NB4 (cell line): ENCODE measurements at places on chromosomes 7 and 10.

DNA sequence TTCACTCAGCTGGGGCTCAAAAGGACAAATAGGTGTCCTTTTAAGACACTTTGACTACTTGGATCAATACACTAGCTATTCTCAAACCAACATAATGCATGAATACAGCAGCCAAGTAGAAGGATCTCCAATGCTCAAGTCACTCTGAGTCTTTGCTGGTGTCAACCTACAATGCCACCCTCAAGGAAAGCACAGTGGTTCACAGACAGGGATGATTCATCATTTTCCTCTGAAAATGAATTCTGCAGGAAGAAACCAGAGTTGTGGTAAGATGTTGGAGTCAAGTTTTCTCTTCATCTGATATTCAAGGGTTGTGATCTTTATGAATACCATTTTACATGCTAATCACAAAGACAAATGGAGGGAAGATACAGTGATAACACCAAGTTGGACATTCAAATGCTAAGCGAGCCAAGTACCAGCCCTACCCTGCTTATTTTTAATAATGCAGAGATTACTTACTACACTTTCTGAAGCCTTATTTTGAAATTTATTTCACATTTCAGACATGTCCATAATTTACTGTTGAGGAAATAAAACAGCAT is 143.1 kb upstream of the FGFR2 start:
- DNase-seq: no peak

DNA sequence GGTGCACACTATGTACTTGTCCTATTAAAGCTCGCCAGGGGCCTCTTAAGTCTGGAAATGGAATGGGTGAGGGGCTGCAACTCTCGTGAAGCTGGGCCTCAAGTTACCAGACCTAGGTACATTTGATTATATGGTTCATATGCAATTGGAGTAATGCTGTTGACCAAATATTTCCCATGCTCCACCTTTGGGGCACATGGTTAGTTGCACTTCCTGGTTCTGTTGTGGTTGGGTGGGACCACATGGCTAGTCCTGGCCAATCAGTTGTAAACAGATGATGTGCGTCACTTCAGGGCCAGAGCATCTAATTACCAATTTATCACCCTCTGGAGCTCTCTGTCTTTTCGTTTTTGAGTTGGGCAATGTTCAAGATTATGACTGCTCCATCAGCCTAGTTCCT is 39.5 kb upstream of the OPN4 start:
- DNase-seq: peak; percentile 34

DNA sequence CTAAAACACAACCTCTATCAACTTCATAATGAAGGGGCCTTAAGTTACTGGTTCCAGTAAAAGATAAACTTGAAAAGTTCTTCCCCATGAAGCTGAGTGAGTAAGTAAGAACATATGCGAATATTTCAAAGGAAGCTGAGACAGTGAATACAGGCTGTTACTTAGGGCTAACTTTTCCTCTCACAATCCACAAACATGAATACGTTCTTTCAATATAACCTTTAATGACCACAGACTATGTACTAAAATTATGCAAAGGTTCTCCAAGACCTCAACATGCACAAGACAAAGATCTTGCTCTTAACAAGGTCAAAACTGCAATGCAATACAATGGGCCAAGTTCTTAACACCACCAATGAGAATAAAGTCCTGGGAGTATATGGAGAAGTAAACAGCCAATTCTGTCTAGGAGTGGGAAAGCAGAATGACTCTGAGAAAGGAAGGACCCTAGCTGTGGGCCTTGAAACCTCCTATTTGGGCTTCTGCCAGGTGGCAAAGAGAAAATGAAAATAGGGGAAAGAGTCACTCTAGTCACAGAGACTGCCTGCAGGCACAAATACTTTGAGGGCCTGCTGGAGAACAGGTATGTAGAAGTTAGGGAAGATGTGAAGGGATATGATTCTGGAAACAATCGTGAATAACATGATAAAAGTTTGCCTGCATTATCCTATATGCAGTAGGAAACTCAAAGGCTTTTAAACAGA is 43.7 kb downstream of the OSBPL3 start:
- DNase-seq: no peak

DNA sequence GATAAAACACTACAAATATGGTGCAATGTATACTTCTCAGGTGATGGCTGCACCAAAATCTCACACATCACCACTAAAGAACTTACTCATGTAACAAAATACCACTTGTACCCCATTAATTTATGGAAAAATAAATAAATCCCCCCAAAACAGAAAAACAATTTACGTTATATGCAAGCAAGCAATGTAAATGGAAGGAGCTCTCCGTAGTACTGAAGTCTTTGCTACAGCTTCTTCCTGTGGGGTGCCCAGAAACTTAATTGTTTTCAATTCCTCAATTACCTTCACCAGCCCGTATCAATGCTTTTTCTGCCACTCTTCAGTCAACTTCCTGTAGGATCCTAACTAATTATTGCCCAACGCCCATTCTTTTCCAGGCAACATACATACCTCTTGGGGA is 138.1 kb downstream of the RELN start:
- DNase-seq: peak; percentile 44

- peak; percentile 47 for DNase-seq
Observed at GRCh38 chr7:150966002-150966401, 12.1 kb downstream of the KCNH2 start.
